ENCODE measurements at places on chromosomes 6 and 20.
A peak's percentile ranks its signal among the peaks of the same experiment; 100 is the strongest.

DNA sequence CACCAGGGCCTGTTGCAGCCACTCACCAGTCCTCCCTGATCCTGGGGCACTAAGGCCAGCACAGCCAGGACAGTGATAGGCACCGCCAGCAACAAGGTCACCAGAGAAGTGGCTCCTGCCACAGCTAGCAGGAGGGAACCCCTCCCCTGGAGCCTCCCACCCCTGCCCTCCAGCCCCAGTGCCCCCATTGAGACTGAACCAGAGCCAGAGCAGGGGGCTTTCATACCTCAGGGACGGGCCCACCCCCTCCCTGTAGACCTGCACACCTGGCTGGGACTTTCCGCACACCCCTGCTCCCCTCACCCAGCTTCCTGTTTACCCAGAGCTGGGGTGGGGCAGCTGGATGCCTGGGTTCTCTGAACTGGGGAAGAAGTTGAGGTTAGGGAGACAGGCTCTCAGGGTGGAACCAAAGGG lies at the start of gene LTB:
Gene LTB, minus strand, starts transcription at position 195 of the 414 bp plus-strand sequence. Its CDS starts 7 bp downstream, at position 188.
- DNase-seq: no peak

DNA sequence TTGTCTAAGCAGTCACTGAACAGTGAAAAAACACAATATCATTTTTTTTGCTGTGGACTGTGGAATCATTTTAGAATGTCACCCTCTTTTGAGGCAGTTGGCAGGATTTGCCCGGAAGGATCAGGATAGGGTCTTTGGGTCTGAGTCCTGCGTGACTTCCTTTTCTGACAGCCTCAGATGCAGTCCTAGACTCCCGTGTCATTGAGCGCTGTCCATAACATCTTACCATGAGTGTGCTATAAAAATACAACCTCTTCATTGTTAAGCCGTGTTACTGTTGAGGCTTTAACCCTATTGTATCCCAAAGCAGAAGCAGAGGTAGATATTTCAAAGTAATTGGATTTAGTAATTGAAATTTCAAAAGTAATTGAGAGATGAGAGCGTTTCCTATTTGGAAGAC lies 30.6 kb downstream of the ARID1B start:
- no peak for DNase-seq

GRCh38 chr6:75931011-75931680 lies 141.3 kb downstream of the IMPG1 start:
- no peak for DNase-seq

- DNase-seq: peak; percentile 71
These were observed 36.3 kb upstream of the TGM2 start for GRCh38 chr20:38201356-38201755.

- DNase-seq: no peak
These were observed 86.5 kb downstream of the CD164 start for GRCh38 chr6:109295774-109296156.

GRCh38 chr6:26021001-26021349 lies 58.4 kb downstream of the TRIM38 start:
- DNase-seq: peak; percentile 39

GRCh38 chr6:144500892-144501291 lies 215.8 kb downstream of the UTRN start:
- no peak for DNase-seq

DNA sequence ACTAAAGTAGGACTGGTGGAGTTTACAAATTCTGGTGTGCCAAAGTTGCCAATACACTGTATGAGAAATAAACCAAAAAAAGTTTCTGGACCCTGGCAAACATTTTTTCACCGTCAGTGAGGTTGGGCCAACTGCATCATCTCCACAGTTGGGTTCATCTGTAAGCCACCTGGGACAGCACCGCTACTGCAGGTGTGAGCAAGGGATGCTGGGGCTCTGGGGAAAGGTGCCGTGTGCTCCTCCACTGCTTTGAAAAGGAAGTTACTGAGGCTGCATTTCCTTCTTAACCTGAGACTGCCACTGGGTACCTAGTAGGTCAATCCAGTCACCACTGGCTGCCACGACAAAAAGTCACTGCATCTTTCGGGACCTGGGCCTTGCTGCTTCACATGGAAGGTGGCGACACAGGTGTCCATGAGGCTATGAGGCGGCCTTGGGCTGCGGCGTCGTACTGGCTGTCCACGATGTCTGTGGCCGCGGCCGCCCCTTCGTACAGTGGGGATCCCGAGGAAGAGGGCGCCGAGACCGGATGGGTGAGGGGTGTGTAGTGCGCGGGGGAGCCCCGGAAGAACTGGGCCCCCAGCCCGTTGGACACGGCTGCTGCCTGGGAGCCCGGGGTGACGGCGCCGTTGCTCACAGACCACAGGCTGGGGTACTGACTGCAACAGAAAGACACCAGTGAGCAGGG lies 9.6 kb downstream of the TBXT start:
- no peak for DNase-seq

DNA sequence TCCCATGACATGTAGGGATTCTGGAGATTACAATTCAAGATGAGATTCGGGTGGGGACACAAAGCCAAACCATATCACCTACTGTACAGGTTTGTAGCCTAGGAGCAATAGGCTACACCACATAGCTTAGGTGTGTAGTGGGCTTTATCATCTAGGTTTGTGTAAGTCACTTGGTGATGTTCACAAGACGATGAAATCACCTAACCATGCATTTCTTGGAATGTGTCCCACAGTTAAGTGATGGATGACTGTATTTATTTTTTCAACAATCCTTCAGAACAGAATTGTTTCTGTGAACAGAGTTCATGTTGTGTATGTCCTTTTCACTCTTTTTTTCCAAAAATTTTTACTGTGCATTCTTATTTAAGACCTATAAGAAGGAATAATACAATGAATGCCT lies 76.1 kb downstream of the DTD1 start:
- DNase-seq: no peak

DNA sequence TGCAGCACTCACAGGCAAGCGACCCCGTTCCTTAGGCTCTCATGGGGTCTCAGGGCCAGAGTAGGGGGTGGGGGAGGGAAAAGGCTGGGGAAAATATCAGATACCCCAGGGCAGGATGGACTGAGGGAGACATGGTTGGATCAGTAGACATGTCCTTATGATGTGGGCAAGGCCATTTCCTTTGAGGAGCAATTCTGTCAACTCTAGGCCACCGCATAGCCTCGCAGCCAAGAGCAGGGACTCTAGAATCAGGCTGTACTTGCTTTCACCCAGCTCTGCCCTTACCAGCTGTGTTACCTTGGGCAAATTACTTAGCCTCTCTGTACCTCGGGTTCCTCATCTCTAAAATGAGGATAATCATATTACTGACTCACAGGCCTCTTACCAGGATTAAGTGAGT lies 2.2 kb upstream of the MAPK13 start:
- DNase-seq: no peak

GRCh38 chr20:9409352-9409751 lies 105.0 kb upstream of the LAMP5 start:
- DNase-seq: no peak

DNA sequence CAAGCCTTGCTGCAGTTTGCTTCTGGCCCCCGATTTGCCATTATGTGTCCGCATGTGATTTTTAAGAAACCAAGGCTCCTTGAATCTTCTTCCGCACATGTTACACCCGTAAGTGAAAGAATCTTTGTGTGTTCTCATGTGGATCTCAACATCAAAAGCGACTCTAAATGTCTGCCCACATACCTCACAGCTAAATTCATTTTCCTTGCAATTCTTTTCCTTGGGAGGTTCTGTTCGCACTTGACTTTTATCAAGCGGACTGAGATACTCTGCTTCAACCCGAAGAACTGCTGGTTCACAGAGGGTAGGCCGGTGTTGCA lies 11.4 kb downstream of the ZNF217 start:
- DNase-seq: no peak

DNA sequence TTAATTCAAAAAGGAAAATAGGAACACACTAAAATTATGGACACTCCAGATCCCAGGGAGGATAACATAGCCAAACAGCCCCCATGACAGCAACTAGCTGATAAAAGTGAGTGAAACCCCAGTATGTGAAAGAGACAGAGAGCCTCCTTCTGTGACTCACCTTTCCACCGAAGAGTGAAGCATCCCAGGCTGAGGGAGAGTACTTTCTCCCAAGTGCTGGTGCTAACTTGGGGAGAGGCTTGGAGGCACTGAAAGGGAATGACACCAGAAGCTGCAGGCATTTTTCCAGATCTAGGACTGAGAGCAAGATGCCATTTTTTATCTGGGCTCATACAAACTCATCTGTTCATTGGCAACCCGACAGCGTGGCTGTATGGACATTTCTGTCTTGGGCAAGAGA lies 339.8 kb downstream of the HTR1B start:
- no peak for DNase-seq

Measured in amniotic stem cell (primary cell).